ENCODE measurements at places on chromosomes 12 and 14. TPM values are rescaled to one million over a fixed set of nuclear protein-coding genes. Genes with fewer than 3 reads are reported as not detected.
A peak's percentile ranks its signal among the peaks of the same experiment; 100 is the strongest.

DNA sequence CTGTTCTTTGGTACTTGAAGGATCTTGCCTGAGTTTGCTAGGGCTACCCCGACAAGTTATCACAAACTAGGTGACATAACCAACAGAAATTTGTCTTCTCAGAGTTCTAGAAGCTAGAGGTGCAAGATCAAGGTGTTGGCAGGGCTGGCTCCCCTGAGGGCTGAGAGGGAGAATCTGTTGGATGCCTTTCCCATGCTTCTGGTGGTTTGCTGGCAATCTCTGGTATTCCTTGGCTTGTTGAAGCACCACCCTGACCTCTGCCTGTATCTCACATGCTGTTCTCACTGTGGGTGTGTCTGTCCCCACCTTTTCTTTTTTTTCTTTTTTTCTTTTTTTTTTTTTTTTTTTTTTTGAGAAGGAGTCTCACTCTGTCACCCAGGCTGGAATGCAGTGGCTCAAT is 81.2 kb downstream of the VCPKMT start:
- no peak for DNase-seq

The OTUB2 gene
- 0.31 TPM for polyA plus RNA-seq

GRCh38 chr12:88998421-88998820 is 353.9 kb downstream of the DUSP6 start:
- DNase-seq, result peak; percentile 13

The TCL1B gene
- 0.03 TPM for polyA plus RNA-seq

GRCh38 chr12:113633678-113634332 is 162.1 kb upstream of the LHX5 start:
- no peak for DNase-seq

DNA sequence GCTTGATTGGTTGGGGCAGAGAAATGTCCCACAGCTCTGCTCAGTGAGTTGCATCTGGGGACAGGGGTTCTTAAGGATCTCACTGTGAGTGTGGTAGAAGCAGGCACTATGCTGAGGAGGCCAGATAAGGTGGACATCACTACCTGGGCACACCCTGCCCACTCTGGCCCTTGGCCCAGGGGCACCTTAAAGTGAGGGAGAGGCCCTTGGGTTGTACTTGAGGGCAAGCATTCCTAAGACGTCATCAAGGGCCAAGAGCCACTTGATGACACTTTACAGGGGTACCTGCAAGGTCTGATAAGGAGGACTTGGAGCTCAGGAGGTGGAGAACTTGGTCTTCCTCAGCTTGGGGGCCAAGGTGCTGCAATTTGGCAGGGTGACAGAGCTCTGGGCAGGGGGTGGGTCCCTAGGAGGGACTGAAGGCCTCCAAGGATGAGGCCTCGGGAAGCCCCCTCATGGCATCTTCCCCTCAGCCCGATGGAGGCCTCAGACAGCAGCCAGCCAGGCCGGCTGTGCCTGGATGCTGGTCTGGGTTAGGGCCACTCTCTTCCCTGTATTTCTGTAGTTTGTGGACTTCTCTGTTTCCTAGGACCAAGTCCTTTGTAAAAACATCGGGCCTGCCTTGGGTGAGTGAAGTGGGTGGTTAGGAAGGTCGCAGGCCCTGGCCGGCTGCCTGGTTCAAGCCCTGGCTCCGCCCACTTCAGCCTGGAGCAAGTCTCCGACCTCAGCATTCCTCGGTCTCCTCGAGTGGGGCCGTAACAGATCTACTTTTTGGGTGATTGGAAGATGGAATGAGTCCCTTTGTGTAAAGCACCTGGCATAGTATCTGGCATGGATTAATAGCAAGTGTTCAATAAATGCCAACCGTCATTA is 24.8 kb downstream of the GPR68 start:
- peak; percentile 42 for DNase-seq

GRCh38 chr14:70885343-70886022 is 21.8 kb upstream of the PCNX1 start:
- DNase-seq, result no peak

DNA sequence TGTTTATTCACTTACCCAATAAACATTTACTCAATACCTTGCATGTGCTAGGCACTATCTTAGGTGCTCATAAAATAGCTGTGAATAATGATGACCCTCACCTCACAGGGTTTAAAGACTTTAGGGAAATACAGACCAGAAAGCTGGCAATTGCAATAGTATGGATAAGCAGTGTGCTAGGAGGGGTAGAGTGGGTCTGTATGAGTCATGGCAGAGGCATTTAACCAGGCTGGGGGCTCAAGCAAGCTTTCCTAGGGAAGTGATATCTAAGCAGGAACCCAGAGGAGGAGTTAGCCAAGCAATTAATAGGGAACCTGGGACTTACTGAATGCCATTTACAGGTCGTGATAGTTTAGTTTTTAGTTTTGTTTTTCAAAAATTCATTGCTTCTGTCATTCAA is 123.9 kb upstream of the CCDC198 start:
- no peak for DNase-seq

The TPPP2 gene
- polyA plus RNA-seq, result not detected

DNA sequence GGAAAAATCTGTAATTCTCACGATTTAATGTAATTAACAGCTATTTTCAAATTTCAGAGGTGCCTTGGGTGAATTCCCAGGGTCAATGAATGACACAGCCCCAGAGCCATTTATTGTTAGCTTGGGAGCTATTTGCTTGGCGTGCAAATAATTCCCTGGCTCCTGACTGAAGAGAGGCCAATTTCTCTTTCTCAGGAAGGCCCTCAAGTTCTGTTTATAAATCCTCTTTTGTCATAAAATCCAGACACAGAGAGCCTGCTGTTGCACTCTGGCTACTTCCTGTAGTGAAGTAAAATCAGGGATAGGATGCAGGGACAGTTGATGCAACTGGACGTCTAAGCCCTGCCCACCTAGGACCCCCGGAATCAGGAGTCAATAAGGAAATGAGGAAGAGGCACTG is 154.3 kb downstream of the TMX1 start:
- peak; percentile 51 for DNase-seq

GRCh38 chr12:47530050-47530449 is 175.8 kb downstream of the RPAP3 start:
- no peak for DNase-seq

The FLRT2 gene
- 3.4 TPM for polyA plus RNA-seq

- peak; percentile 93 for DNase-seq
Observed at GRCh38 chr14:75176142-75176820, at the start of gene TMED10. Gene TMED10, minus strand, starts transcription at chr14:75176612. Its CDS starts 33 bp downstream, at chr14:75176579.

The CRY1 gene
- polyA plus RNA-seq, result 13.7 TPM

GRCh38 chr12:130591736-130592135 is 124.4 kb downstream of the RIMBP2 start:
- no peak for DNase-seq

DNA sequence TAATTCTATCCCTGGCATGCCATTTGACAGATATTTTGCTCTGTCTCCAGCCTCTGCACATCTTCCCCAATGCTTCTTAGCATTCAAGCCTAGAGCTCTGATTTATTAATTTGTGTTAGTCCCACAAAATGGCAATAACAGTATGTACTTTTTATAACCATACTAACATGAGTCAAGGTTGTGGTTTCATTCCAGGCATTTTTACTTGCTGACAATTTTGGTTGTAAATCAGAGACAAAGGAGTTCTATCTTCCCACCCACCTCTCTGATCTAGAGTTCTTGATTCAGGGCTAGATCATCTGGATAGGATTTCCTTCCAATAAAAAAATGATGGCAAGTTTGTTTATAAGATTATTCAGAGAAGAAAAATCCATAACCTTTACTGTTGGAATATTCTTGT is 18.5 kb upstream of the CISTR start:
- no peak for DNase-seq

DNA sequence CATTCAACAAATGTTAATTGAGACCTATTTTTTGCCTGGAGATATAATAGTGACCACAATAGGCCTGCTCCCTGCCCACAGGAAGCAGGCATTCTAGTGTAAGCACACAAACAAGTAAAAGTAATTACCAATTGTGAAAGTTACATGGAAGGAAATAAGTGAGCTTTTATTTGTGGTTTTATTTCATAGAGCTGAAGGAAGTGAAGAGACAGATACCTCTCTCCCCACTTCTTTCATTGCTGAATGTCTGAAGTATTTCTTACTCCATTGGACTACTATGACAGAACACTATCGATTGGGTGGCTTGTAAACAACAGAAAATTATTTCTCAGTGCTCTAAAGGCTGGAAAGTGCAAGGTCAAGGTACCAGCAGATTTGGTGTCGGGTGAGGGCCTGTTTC is 183.5 kb downstream of the PRKCH start:
- no peak for DNase-seq

The CLEC2B gene
- 17.0 TPM for polyA plus RNA-seq

DNA sequence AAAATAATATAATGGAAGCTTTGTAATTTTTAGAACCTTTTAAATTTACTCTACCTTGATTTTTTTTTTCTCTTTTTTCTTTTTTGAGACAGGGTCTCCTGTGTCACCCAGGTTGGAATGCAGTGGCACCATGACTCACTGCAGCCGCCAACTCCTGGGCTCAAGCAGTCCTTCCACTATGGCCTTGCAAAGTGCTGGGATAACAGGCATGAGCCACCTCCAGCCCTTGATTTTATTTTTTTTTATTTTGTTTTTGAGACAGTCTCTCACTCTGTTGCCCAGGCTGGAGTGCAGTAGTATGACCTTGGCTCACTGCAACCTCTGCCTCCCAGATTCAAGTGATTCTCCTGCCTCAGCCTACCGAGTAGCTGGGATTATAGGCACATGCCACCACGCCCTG is 65.3 kb upstream of the TRAF3 start:
- no peak for DNase-seq

DNA sequence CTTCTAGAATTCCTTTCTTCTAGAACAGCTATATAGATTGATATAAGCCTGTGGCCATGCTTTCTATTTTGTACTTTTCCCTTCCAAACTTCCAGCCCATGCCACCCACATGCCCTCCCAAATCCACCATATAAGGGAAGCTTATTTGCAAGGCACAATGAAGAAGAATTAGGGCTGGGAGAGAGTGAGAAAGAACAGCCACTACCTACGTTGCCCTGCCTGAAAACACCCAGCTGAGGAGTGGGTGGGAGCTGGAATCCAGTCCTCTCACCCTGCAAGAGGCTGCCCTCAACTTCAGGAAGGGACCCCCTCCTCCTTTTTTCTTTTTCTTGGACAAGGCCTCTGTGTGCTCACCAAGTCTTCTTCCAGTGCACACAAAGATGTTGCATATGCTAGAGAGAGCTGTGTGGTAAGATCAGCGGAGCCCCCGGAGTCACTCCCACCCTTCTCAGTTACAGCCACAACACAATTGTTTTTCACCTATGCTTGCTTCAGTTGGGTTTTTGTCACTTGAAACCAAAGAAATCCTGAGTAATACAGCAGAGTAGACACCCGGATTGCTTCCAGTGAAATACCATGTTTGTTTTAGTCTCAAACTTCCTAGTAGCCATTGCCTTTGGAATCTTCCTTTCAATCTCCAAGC is 38.8 kb downstream of the CDKL1 start:
- DNase-seq, result no peak

DNA sequence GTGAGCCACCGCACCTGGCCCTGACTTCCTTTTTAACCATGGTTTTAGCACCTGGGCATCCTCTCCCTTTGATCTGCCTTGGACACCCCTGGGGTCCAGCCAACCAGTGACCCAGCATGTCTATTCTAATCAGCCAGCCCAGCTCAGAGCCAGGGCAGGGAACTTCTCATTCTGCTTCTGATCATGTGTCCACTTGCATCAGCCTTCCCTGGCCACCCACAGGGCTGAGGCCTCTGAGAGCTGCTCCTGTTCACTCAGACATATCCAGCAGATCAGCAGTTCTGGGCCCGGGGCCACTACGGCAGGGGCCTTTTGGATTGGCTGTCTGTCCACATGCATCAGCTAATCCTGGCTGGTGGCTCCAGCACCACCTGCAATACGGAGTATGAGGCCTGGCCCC is 117.9 kb upstream of the MAP1LC3B2 start:
- no peak for DNase-seq

GRCh38 chr12:112514926-112515642 is 96.3 kb downstream of the PTPN11 start:
- DNase-seq, result no peak

DNA sequence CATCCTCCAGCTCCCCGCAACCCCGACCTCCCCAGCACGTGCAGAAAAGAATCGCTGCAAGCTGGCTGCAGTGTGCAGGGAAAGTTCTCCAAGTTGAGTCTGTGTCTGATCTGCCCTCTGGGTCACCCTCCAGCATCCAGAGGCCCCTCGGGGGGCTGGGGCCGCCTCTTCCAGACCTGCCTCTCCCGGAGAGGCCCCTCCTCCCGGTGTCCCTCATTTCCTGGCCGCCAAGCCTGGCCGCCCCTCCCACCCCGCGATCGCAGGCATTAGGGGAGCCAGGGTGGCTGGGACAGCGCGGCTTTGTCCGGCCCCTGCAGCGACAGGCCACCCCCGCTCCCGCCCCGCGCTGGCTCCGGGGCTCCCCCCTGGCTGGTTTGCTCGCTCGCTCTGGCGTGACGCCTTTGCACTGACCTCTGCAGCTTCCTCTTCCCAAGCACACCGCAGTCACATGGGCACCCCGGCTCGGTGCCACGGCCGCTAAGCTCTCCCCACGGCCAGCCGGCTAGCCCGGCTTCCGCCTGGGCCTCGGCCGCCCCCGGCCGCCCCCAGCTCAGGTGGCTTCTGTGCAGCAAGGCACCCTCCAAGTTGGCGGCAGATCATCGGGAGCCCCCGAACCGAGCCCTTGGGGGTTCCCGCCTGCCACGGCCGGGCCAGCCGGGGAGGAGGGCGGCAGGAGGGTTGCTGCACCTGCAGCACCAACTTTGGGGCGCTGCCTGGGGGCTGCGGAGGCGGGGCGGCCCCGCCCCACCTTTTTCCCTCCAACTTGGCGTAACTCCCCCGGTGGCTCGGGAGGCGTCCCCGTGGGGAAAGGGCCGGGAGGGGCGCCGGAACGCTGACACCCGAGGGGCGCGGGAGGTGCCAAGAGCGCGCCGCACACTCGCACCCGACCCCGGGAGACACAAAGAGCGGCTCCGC is 43.7 kb downstream of the KDM2B start:
- DNase-seq, result peak; percentile 89

GRCh38 chr14:77024171-77024691 is 4.3 kb downstream of the IRF2BPL start:
- DNase-seq, result peak; percentile 71

All from lung (tissue), 17 donors.